ENCODE measurements at places on chromosomes 11 and 22.

GRCh38 chr22:35220221-35220620 lies 37.1 kb upstream of the HMGXB4 start:
- DNase-seq = no peak

- DNase-seq = no peak
These were observed 78.7 kb downstream of the PHF21B start for GRCh38 chr22:44931077-44931540.

GRCh38 chr11:11265994-11266606 lies 87.0 kb downstream of the CSNK2A3 start:
- DNase-seq = peak; percentile 63

GRCh38 chr11:122864386-122865115 lies 18.0 kb upstream of the JHY start:
- DNase-seq = no peak

DNA sequence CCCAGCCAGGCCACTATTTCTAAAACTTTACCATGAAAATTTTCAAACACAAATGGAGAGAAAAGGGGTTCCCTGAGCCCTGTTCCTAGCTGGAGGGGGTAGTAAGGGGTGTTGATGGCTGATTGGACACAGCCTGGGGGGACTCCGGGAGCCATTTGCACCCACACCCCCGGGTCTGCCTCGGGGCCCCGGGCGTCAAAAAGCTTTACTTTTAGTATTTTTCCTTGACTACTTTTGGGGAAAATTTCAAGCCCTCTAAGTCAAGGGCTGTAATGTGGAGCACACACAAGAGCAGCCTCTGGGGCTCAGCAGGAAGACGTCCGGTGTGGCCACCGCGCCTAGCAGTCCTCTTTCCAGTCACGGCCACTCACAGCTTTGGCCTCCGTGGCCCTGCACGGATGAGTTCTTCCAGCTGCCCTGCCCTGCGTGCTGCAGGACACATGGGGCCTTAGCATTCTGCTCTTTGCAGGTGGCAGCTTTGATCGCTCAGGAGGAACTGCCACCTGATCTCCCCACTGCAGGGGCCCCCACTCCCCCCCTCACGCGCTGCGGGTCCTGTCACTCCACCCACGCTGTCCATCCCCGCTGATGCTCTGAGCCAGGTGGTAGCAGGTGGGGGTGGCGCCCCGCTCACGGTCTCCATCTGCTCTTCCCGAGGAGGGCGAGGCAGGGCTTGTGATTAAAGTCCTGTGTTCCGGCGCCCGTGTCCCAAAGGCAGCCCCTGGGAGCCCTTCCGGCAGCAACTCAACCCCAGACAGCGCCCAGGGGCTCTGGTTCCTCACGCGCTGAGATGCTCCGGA lies 14.4 kb downstream of the RNH1 start:
- DNase-seq = no peak

DNA sequence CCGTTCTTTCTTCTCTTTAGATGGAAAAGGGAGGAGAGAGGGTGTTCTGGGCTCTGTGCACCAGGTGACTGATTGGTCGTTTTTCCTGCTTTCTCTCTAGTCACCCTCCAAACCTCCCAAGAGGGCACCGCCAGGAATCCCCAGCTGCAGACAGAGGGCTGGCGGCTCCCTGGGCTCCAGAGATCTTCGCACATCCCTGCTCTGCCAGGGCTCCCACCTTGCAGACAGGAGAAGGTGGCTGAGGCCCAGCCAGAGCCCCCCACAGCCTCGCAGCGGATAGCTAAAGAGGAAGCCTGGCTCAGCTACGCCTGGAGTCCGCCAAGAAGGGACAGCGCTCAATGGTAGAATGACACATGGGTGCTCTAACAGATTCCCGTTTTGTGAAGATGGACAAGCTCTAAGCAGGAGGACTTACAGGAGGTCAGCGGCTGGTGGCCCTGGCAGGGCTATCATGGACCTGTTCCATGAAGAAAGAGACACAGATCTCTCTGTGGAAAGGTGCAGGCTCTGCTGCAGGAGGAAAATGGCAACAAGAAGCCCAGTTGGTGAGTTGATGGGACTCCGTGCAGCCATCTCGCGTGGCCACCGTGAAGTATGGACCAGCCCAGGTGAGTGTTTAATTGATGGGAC lies 976.9 kb downstream of the BRD1 start:
- no peak for DNase-seq

GRCh38 chr11:9720290-9720630 lies 56.4 kb downstream of the SWAP70 start:
- no peak for DNase-seq

DNA sequence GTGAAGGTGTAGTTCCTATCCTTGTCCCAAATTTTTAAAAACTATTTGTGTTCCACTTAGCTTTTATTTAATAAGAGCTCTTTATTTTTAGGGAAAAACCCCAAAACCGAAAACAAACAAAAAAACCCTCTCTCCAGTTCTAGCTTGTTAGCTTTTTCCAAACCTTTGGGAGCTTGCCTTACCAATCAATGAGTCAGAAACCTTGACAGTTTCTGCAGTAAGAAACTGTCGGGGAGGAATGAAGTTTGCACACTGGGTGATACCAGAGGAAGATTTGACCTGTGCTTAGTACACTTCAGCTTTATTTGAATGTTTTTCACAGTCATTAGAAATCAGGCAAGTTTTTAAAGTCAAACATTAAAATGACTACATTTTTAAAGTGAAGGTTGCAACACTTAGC lies 105.0 kb downstream of the FAT3 start:
- no peak for DNase-seq

DNA sequence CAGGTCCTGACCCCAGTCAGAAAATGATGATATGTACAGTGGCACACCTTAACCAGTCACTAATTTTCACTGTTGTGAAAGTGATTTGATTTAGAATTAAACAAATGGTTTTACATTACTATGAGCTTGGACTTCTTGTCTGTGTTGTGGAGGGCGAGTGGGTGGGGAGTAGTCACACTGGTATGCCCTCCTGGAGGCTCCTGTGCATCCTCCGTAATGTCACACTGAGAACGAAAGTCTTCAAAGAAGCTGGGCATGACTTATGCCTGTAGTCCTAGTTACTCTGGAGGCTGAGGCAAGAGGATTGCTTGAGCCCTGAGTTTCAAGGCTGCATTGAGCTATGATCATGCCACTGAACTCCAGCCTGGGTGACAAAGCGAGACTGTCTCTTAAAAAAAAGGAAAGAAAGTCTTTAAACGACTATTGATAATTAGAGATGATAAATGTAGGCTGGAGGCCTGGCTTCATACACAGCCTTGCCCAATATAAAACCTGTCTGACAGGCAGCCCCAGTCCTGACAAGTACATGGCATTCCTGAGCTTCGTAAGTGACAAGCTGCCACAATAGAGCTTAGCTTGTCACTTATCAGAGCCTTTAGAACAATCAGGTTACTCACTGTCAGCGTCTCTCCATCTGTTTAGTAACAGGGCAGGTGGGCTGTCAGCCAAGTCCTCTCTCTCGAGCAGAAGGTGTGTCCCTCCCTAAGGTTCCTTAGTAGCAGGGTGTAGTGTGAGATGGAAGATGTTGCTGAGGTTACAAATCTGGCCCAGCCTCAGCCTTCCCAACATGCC lies 5.0 kb upstream of the LIMK2 start:
- DNase-seq = no peak

DNA sequence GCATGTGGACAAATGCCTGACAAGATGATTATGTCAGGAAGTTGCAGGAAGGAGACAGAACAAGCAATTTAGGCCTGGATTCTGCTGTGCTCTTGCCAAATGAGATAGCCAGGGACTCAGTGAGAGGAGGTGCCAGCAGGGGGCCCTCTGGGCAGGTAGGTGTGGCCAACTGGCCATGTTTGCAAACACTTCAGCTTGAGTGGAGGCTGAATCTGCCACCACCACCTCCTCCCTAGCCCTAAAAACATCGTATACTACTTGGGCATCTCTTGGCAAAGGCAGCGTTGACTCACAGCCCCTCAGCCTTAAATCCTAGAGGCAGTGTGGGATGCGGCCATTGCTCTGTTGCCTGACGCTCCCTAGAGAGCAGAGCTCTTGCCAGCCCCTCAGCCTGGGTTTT lies 95.1 kb upstream of the PLET1 start:
- peak; percentile 7 for DNase-seq

GRCh38 chr22:44328326-44328725 lies 15.6 kb upstream of the SHISAL1 start:
- DNase-seq = no peak

DNA sequence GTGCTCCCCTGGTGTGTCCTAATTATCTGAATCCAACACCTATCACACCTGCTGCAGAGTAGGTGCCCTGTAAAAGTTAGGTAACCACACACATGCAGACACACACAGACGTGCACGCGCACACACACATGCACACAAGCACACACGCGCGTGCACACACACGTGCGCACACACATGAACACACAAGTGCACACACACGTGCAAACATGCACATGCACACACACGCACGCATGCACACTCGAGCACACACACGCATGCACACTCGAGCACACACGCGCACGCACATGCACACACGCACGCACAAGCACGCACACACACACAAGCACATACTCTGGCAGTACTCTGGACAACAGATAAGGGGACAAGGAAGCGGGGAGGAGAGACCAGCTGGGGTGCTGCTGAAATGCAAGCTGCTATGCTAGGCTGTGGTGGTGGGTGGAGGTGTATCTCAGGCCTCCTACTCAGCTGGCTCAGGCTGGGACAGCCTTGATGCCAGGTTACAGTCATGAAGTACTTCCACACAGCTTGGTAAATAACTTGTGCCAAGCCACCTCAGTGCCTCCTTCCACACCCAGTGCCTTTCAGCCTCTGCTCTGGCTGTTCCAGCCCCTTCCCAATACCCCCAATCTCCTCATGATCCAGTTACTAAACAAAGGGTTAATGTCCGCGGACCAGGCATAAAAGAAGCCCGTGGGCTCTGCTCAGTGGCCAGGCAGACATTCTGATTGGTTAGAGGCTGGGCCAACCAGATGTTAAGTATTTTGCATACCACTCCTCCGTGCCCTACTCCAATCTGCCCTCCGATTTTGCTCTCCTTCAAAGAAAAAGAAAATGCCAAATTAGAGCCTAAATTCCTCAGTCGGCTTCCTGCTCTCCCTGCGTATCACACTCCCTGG lies 374.1 kb downstream of the TENM4 start:
- DNase-seq = no peak

GRCh38 chr11:63939397-63939891 lies 642 bp downstream of the NAA40 start:
- DNase-seq = peak; percentile 29

- DNase-seq = no peak
These were observed 216.2 kb upstream of the ARHGAP20 start for GRCh38 chr11:110928391-110928790.

DNA sequence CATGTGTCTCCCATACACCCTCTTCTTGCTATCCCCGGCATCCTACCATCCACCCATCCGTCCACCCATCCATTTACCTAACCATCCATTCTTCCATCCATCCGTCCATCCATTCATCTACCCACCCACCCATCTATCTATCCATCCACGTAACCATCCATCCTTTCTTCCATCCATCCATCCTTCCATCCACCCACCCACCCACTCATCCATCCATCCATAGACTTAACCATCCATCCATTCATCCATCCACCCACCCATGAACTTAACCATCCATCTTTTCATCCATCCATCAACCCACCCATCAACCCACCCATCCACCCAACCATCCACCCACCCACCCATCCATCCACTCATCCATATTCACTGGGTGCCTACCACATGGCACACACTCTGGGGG lies 10.6 kb upstream of the CDC42EP2 start:
- DNase-seq = no peak
